Stimulated activated CD8-positive, alpha-beta memory T cell treated with anti-CD3 and anti-CD28 coated beads, Interleukin-4, amount 100 ng/mL, for 48 hours (primary cell): ENCODE measurements at places on chromosomes 5 and 9.

GRCh38 chr5:40999142-40999541 lies 72.0 kb downstream of the MROH2B start:
- DNase-seq: no peak

DNA sequence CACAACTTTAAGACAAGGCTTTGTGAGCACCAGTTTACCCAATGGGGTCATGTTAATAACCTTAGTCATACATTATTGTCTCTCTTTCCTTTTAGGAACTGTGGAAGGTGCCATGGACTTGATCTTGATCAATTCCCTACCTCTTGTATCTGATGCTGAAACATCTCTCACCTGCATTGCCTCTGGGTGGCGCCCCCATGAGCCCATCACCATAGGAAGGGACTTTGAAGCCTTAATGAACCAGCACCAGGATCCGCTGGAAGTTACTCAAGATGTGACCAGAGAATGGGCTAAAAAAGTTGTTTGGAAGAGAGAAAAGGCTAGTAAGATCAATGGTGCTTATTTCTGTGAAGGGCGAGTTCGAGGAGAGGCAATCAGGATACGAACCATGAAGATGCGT lies 48.7 kb downstream of the TEK start:
- no peak for DNase-seq

DNA sequence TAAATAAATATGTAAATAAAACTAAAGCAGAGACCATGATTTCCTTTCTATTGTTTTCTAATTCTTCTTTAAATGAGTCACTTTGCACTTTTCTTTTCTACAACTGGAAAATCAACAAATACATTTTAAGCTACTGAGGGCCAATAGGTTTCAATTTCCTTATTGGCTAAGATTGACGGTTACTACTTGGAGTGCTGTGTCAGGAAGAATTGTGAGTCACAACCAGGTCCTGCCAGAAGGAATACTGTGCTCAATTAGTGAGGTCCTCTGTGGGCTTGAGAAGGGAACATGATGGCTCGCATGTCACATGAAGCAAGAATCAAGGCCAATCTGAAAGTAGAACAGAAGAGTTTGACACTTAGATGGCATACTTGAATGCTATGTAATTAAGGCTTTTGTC lies 110.8 kb downstream of the HMHB1 start:
- no peak for DNase-seq

GRCh38 chr5:7186818-7187217 lies 209.1 kb upstream of the ADCY2 start:
- DNase-seq: no peak
